ENCODE measurements at places on chromosomes 1 and 21. TPM values are rescaled to one million over a fixed set of nuclear protein-coding genes. Genes with fewer than 3 reads are reported as not detected.

DNA sequence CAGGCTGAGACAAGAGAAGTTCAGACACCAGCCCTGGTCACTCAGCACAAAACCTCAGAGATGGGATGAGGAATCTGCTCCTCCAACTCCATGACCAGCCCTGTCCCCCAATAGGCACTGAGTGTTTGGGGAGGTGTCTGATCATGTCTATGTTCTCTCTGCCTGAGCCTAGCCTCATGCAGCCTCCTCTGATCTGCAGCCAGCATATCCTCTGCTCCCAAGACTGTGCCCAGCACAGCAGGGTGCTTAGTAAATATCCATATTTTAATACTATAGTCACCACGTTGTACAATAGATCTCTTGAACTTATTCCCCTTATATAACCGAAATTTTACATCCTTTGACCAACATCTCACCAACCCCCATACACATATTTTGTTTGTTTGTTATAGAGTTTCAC is 202.9 kb downstream of the MATN1 start:
- no peak for DNase-seq

OR2L13 gene
- not detected for total RNA-seq

EXO5 gene
- total RNA-seq = 12.3 TPM

OR2M3 gene
- not detected for total RNA-seq

DCDC2B gene
- not detected for total RNA-seq
